Karpas-422 (cell line): ENCODE measurements at places on chromosomes 6 and 20. TPM values are rescaled to one million over a fixed set of nuclear protein-coding genes. Genes with fewer than 3 reads are reported as not detected.

- DNase-seq: peak; percentile 84
These were observed 2.5 kb downstream of the RSPO3 start for GRCh38 chr6:127120787-127121636.

DNA sequence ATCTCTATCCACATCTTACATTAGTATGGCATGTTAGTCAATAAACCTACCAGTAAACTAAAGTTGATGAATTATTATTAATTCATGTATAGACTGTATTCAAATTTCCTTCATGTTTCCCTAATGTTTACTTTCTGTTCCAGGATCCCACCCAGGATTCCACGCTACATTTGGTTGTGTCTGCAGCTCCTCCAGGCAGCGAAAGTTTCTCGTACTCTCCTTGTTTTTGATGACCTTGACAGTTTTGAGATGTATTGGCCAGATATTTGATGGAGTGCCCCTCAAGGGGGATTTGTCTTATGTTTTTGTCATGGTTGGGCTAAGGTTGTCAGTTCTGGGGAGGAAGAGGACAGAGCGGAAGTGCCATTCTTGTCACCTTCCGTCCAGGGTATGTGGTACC lies 445.2 kb upstream of the CDH4 start:
- DNase-seq: no peak

DNA sequence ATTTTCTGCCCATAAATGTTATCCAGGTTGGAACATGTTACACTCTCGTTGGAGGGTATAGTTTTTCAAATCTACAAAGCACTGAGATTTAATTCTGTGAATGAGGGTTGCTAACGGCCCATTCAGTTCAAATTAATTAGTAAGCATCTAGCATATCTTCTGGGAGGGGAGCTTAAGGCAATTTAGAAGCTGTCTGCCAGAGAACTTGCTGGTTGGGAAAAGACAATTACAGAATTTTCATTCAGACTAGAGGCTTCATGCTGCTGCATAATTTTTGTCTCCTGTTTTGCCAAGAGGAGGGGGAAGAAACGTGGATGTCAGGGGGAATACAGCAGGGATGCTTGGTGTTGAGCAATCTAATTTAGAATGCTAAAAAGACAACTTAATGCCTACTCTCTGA lies 268.3 kb upstream of the FAM83B start:
- no peak for DNase-seq

DNA sequence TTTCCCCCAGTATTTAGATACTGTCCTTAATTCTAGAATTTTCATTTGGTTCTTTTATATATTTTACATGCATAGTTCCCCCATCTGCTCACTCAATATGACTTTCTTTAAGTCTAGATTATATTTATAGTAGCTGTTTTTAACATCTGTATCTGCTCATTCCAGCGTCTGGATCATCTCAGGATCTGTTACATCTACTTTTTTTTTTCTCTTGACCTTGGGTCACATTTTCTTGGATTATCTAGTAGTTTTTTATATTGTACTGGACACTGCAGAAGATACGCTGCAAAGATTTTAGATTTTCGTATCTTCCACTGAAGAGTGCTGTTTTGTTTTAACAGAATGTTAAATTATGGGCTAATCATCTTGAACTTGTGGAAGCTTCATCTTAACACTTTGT lies 20.7 kb downstream of the RAB22A start:
- no peak for DNase-seq

- DNase-seq: no peak
These were observed 218.7 kb downstream of the TRDN start for GRCh38 chr6:123418071-123418470.

GRCh38 chr6:105097288-105097687 lies 82.5 kb downstream of the POPDC3 start:
- DNase-seq: no peak

DNA sequence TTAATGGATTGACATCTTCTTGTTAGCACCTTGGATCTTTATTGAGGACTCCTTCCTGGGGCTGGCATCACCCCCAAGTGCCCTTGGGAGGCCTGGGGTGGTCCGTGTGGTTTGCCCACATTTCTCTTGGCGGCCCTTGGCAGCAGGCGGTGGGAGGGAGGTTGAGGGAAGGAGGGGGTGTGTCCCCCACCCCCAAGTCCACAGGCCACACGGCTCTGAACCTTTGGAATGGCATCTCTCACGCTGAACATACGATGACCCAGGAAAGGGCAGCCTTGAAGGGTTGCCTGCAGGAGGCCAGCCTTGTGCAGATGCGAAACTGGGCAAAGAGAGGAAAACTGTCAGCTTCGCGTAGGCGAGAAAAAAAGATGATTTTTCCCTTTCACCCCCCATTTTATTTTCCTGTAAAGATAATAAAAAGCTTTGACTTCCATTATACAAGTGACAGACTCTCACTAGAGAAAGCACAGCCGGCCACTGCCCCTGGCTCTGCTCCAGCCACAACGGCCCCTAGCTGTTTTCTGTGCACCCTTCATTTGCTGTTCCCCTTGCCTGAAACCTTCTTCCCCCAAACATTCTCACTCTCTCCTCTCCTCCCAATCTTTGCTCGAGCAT lies 56.2 kb downstream of the SLC2A10 start:
- no peak for DNase-seq

DNA sequence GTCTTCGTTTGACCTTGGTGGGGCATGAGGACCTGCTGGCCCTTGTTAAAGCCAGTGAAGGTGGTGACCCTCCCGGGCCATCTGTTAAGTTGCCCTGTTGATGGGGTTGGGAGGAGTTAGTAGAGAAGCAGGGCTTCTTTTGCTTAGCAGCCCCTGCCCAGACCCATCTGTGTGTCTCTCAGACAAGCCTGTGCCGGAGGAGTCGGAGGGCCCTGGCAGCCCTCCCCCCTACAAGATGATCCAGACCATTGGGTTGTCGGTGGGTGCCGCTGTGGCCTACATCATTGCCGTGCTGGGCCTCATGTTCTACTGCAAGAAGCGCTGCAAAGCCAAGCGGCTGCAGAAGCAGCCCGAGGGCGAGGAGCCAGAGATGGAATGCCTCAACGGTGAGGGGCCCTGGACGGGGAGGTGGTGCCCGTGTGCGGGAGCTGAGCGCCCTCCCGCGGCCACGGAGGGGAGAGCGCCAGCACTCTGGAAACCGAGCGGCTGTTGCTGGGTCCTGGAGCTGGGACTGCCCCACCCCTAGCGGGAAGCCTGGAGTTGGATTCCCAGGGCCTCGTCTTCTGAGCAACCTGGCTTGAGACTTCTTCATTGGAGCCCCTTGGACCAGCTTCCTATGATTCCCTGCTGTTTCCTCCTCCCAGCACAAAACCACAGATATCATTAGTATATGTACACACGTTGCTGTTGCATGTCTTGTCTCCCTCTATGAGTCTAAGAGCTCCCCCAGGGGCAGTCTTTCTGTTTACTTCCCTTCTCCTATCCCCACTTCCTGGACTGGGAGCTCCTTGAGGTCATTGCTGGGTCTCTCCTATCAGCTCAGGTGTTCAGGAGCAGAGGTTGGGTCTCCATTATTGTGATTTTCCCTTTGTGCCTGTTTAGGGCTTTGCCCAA lies 27.6 kb upstream of the SRF start:
- peak; percentile 92 for DNase-seq

- no peak for DNase-seq
These were observed 223.4 kb upstream of the MCHR2 start for GRCh38 chr6:100217225-100218012.

GRCh38 chr6:79201143-79201542 lies 33.3 kb downstream of the HMGN3 start:
- DNase-seq: no peak

- no peak for DNase-seq
These were observed 110.3 kb upstream of the ENPP5 start for GRCh38 chr6:46281110-46281509.

- no peak for DNase-seq
These were observed 265.0 kb upstream of the TAB2 start for GRCh38 chr6:149052350-149053106.

GRCh38 chr6:165186441-165187205 lies 122.8 kb downstream of the C6orf118 start:
- DNase-seq: no peak

- no peak for DNase-seq
These were observed 11.6 kb upstream of the CD164 start for GRCh38 chr6:109393886-109394281.

DNA sequence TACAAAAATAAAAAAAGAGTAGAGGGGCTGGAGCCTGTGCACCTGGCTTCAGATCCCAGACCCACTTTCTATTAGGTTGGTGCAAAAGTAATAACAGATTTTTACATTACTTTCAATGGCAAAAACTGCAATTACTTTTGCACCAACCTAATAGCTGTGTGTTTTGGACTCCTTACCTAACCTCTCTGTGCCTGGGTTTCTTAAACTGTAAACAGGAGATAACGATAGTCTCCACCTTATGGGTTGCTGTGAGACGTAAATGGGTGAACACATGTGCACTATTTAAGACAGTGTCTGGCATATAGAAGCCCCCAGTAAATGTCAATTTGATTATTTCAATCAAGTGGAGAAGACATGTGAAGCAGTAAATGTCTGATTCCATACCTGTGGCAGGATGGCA lies 89.7 kb downstream of the TFAP2C start:
- DNase-seq: no peak

GRCh38 chr6:21970569-21971300 lies 326.1 kb downstream of the PRL start:
- DNase-seq: no peak

DNA sequence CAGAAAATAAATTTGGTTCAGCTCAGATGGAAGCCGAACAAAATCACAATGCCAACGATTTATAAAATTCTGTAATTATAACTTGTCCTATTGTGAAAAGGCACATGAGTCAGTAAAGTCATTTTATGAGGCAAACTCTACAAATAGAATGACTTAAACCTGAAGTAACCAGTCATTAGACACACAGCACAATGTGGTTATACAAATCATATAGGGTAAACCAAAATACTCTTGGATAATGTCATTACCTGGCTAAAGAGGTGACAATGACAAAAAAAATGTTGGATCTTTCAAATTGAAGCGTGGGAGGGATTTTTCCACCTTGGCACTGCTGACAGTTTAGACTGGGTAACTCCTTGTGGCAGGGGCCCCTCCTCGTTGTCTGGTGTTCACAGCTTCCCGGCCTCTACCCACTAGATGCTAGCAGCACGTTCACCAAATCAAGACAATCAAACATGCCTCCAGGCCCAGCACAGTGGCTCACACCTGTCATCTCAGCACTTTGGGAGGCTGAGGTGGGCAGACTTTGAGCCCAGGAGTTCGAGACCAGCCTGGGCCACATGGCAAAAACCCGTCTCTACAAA lies 5.0 kb downstream of the ANKRD60 start:
- no peak for DNase-seq

DNA sequence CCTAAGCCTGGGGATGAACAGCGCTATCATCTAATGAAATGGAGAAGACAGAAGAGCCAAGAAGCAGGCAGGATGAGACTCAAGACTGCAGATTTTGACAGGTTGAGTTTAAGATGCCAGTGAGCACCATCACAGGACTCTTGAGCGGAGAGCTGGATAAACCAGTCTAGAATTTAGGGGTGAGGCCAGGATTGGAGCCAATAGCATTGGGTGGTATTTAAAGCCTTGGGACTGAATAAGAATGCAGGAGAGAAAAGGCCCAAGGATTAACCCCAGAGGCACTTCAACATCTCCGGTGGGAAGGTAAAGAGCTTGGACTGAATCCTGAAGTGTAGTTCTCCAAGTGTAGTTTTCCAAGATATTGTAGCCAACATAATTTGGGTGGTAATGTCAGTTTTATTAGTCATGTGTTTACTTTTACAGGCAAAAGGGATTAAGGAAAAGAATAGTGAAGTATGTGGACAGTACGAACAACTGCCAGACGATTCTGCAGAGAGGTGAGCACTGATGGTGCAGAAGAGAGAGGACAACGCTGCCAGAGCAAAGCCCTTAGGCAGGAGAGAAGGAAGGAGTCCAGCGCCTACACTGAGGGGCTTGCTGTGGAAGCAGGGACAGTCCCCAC lies 85.2 kb downstream of the DTNBP1 start:
- no peak for DNase-seq

DNA sequence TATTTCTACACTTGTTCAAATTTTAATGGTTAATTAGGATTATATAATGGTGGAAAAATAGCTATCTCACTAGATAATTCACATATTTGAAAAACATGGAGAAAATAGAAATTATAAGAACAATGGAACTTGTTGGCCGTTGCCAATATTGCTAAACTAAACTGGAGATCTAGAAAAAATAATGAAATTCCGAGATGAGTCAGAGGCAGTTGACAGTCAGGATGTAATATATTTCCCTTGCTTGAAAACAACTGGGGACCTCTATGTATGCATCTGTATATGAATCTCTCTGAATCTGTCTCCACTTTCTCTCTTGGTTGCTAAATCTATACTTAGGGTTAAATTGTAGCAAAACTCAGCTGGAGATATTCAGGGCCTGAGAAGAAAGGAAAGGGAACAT lies 1108.2 kb upstream of the GJE1 start:
- DNase-seq: no peak

GRCh38 chr20:47466213-47466612 lies 35.5 kb upstream of the NCOA3 start:
- DNase-seq: peak; percentile 40

DNA sequence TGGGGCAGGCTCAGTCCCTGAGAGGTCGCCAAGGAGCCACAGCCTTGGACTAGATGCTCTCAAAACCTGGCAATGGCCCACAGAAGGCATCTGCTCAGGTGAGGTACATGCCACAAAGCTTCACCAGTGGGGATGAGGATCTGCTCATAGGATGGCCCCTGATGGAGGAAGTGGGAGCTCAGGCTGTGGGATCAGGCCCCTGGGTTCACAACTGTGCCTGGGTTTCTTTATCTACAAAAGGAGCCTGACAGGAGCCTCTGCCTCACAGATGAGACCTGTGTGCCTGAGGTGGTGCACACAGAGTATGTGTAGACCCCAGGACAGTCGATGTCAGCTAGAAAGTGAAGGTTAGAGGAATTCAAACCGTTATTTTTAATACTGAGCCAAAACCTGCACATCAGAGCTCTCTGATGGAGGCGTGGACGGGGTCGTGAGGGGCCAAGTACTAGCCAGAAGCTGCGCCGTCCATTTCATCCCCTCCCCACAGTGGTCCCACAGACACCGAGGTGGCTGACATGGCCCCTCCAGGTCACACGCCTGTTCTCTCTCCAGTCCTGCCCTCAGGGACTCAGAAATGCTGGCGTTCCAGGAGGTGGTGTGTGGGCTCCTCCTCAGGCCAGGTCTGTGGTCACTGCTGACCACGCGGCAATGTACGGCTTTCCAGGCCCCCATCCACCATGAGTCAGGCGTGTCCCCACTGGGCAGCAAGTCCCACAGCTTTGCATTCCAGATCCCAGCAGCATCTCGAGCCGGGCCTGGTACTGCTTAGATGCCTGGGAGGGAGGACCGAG lies 33.3 kb downstream of the NTSR1 start:
- DNase-seq: no peak

R3HDML gene
- not detected in 2 replicates for total RNA-seq

SLC22A2 gene
- total RNA-seq: not detected in 2 replicates

ENPP1 gene
- total RNA-seq: 1.1 TPM in 1 of 2 replicates, not detected in the other

RIMS4 gene
- not detected in 2 replicates for total RNA-seq

CAGE1 gene
- not detected in 2 replicates for total RNA-seq

KHDC1L gene
- 4.4 and 5.8 TPM in 2 replicates for total RNA-seq

BTBD3 gene
- not detected in 2 replicates for total RNA-seq

DEFB132 gene
- total RNA-seq: 0.22 TPM in 1 of 2 replicates, not detected in the other

TINAG gene
- not detected in 2 replicates for total RNA-seq

GINS1 gene
- 10.2 and 14.4 TPM in 2 replicates for total RNA-seq

SLC13A3 gene
- not detected in 2 replicates for total RNA-seq

WFDC12 gene
- not detected in 2 replicates for total RNA-seq

ID1 gene
- 5.0 TPM in 1 of 2 replicates, not detected in the other for total RNA-seq
